ENCODE measurements at places on chromosomes 5 and 9. TPM values are rescaled to one million over a fixed set of nuclear protein-coding genes. Genes with fewer than 3 reads are reported as not detected.
A peak's percentile ranks its signal among the peaks of the same experiment; 100 is the strongest.

SEC61B gene
- 220 TPM for total RNA-seq

- DNase-seq: no peak
Measured at GRCh38 chr5:148966348-148966747, 96.5 kb downstream of the SH3TC2 start.

INSYN2B gene
- total RNA-seq: 6.7 TPM

- no peak for DNase-seq
Measured at GRCh38 chr5:36033486-36033885, 33.2 kb downstream of the UGT3A2 start.

- no peak for DNase-seq
Measured at GRCh38 chr9:128344931-128345605, 4.7 kb downstream of the SLC27A4 start.

- DNase-seq: peak; percentile 72
Measured at GRCh38 chr9:73270967-73271721, 119.5 kb downstream of the ANXA1 start.

GABRA6 gene
- not detected for total RNA-seq

GRCh38 chr9:137128862-137129455, 10.0 kb upstream of the GRIN1 start:
- no peak for DNase-seq

- DNase-seq: peak; percentile 71
Measured at GRCh38 chr5:139415221-139415861, 11.5 kb upstream of the SPATA24 start.

DNA sequence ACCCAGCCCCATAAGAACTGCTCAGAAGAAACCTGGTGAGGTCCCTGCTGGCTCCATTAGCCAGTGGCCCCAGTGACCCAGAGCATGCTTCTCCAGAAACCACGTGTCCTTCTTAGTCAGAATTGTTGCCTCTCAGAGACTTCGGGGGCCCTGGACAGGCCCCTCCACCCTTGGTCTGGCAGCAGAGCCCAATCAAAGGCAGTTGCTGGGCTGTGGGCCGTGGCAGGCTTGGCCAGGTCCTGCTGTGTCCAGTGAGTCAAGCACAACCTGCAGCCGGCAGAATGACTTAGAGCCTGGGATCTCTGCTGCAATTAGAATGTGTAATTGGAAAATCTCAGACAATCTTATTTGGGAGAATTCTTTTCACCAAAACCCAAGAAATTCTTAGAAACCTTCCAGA, 502.0 kb upstream of the KLF4 start:
- DNase-seq: no peak

GRCh38 chr9:89366711-89367110, 48.4 kb downstream of the SECISBP2 start:
- DNase-seq: no peak

DNA sequence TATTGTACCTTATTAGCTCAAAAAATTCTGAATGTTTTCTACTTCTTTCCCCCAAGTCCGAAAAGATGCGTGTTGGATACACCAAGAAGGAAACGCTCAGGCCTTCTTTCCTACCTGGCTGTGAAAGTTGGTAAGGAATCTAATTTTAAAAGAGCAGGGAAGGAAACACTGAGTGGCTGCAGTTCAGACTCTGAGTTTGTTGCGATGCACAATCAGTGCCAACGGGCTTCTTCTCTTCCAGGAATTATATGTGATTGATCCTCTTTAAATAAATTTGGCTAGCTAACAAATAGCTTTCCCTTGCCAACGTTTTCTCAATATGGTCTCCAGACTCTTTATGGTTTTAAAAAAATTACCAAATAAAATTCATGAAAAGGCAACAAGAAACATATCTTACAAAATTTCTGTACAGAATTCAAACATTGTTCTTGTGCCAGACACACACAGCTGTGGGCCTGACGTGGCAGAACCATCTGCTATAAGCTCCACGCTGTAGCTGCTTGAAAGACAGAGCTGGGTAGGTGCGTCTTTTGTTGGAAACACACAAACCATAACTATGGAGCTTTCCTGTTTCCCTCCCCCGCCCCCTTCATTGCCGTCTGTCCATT, 493.1 kb downstream of the ZNF608 start:
- DNase-seq: no peak
